KBM-7 (cell line): ENCODE measurements at places on chromosomes 12 and 14.

DNA sequence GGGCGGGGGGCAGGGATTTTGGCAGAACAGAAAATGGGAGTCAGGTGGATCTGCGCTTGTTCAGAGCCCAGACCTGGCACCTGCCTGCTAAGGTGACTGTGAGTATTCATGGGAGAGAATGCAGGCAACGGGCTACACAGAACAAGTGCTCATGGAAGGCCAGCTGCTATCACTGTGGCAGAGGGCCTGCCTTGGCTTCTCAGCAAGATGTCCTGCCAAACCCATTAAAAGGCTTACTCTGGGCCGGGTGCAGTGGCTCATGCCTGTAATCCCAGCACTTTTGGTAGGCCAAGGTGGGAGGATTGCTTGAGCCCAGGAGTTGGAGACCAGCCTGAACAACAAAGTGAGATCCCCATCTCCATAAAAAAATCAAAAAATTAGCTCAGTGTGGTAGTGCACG, 21.0 kb downstream of the DIO3 start:
- no peak for DNase-seq

GRCh38 chr12:48816143-48816854, 2.0 kb upstream of the CACNB3 start:
- no peak for DNase-seq

GRCh38 chr12:127008755-127009403, 1258.1 kb upstream of the TMEM132C start:
- no peak for DNase-seq

- DNase-seq: no peak
These were observed 57.7 kb downstream of the ARF6 start for GRCh38 chr14:49950275-49951228.

DNA sequence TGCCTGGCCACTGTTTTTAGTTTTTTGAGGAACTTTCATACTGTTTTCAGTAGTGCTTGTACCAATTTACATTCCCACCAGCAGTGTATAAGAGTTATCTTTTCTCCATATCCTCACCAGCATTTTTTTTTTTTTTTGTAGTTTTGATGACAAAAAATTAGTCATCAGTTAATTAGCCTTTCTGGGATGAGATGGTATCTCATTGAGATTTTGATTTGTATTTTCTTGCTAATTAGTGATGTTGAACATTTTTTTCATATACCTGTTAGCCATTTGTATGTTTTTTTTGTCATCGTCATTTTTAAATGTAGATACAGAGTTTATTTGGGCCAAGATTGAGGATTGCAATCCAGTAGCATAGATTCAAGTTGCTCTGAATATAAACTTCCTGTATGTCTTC, 19.3 kb downstream of the TBC1D15 start:
- DNase-seq: no peak

DNA sequence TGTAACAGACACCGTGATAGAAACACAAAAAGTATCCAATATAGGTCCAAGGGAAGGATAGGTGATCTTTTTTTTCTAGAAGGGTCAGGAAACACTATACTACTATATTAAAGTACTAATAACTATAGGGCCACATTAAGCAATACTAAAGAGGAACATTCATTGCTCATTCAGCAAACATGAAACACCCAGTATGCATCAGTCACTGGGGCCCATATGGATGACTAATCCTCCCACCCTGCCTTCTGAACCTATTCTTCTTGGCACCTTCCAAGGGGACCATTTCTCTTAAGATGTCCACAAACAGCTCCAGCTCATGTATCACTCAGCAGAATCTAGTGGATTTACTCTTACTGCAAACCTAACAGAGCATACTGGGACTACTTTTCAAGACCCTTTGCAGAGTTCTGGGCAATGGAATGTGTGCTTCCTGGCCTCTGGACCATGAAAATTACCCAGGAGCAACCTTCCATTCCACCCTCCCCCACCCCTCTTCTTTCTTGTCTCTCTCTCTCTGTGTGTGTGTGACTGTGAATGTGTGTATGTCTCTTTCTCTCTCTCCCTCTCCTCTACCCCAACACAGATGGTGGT, 187.9 kb downstream of the EPS8 start:
- DNase-seq: no peak

GRCh38 chr14:37583358-37584210, 11.5 kb downstream of the FOXA1 start:
- no peak for DNase-seq

DNA sequence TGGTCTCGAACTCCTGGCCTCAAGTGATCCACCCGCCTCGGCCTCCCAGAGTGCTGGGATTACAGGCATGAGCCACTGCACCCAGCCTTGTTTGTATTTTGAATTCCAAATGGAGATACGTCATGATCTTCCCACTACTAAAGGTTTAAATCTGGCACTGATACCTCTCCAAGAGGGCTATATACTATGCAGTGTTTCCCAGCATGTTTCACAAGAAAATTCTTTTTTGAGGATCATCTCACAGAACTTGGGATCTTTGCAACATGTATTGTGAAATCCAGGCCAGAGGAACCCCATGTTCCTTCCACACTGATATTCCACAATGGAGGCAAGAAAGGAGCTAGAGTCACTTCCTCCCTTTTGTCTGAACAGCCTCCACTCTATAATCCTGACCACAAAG, 112.7 kb downstream of the NT5DC3 start:
- DNase-seq: no peak

DNA sequence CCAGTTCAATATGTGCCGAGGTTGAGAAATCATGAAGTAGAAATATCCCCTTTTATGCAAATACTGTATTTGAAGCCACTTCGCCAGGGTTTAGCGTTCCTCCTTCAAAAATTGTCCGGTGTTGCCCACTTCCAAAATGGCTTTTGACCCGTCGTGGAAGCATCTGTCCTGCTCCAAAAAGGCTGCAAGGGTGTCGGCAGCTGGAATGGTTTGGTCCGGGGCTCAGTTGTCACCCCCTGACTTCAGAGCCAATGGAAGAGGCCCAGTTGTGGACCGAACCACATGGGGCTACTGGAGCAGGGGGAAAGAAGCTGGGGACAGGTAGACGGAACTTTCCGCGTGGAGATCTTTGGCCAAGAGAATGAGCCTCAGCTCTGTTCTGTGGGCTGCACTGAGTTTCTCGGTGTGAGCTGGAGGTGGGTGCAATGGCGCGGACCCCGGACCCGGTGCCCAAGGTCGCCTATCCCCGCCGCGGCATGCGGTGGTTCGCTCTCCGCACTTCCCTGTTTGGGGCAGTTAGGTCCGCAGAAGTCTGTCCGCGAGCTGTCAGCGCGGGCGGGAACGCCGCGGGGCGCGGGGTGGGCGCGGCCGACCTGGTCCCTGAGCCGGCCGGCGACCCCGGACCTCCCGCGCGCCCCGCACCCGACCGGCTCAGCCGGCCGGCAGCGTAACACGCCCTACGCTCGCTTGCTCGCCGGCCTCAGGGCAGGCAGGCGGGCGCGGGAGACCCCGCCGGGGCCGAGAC, at the start of gene ANKRD13A:
Gene ANKRD13A, plus strand, starts transcription at position 527 of the 745 bp plus-strand sequence. CDS start 259 bp downstream, outside the sequence.
- peak; percentile 97 for DNase-seq

DNA sequence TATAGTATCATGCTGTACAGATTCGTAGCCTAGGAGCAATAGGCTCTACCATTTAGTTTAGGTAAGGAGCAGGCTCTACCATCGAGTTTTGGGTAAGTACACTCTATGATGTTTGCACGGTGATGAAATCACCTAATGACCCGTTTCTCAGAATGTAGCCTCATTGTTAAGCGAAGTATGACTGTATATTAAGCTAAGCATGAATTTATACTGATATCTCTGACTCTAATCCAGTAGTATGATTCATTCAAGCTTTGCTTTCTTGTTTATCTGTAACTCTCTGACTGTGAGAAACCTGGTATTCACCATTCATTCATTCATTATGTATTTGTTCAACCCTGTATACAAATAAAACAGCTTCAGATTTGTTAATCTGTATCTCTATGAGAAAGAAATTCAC, 283.9 kb upstream of the PRICKLE1 start:
- DNase-seq: no peak

- DNase-seq: no peak
These were observed 6.4 kb upstream of the PTMS start for GRCh38 chr12:6759741-6760140.

GRCh38 chr12:93453633-93454032, 11.9 kb upstream of the UBE2N start:
- no peak for DNase-seq

DNA sequence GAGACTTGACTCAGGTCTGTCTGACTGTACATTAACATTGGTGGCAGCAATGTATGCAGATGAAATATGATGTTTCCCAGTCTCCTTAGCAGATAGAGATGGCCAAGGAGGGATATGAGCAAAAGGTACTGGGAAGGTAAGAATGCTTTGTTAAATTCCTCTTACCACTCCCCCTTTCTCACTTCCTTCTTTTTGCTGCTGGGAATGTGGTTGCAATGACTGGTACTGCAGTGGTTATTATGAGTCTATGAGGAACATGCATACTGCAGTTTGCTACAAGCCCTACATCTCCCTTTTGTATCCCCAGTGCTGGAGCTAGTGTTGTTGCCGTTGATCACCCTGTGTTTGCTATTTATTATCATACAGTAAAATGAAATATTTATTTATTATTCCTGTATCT, 35.9 kb downstream of the ALDH1L2 start:
- no peak for DNase-seq

DNA sequence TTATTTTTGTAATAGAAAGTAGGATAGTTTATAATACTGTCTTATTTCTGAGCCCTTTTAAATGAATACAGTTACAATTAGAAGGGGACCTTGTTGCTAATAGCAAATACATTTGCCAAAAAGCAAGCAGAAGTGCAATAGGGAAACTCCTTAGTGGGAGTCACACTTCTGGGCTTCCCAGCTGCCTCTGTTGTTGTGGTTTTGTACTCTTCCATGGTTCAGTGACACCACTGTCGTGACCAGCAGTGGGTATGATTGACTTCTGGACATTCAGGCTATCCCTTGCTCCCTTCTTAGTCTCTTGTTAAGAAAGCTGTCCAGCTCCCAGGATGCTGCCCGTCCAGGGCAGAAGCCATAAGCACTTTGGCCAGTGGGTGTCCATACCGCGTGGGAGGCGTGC, 22.6 kb downstream of the TCTN1 start:
- DNase-seq: peak; percentile 69

DNA sequence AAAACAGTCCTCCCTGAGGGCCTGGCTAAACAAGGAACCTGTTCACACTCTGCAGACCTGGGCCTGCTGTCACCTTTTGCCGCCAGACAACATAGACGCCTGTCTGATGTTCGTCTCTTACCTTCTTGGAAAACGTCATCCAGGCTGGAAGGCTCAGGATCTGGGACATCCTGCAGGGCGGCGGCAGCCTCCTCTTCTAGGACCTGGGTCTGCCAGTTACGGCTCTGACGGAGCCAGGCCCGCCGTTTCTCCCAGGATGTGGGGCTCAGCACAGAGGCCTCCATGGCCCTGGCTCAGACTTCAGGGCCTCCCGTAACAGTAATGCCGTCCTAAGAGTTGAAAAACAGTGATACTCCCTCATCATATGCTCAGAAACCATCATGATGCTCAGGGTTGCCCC, 10.3 kb downstream of the TESPA1 start:
- no peak for DNase-seq

DNA sequence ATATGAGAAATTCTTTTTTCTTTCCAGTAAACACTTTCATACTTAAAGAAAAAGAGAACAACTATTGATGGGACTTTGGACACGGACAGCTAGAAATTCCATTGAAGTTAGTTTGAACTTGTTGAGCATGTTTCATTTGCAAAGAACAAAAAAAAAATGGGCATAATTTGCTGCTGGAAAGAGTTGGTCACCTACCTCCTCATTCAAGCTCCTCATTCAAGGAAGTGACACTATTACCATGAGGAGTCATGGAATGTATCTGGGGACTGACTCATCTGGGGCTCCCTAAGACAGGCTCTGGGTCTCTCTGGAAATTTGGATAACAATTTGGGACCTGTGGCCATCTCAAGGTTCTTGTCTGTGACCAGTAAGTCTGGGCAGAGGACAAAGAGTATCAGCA, 50.4 kb downstream of the KICS2 start:
- DNase-seq: no peak

- DNase-seq: no peak
These were observed 193.0 kb upstream of the BTG1 start for GRCh38 chr12:92338671-92339070.

DNA sequence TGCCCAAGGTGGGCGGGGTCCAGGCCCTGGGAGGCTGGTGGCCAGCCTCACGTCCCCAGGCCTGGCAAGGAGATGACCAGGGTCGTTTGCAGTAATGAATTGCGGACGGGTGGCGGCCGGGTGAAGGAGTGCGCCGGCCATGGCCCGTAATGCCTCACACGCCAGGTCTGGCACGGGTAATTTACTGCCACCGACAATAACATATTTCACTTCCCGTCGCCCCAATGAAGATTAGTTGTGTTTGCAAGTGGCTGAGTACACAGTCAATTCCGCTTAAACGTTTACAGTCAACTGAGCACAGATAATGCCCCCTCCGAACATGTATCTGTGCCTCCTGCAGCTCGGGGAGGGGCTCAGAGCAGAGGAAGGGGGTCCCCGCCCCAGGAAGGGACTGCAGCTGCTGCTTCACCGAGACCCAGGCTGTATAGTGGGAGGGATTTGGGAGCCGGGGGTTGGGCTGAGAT, 48.3 kb downstream of the MVK start:
- no peak for DNase-seq

DNA sequence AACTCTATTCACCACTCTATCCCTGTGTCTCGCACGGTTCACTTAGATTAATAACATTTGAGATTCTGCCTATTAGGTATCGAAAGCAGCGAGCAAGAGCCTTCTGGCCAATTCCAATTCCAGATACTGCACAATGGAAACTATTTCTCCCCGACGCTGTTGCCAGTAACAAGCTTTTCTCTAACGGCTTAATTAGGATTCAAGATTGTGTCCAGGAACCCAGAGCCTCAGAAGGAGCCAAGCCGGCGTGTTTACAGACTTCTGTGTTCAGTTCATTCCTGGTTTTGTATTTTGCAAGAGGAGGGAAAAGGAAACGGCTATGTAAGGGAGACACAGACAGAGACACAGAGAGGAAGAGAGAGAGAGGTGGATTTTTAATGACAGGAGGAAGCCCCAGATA, 185.6 kb downstream of the DICER1 start:
- no peak for DNase-seq

DNA sequence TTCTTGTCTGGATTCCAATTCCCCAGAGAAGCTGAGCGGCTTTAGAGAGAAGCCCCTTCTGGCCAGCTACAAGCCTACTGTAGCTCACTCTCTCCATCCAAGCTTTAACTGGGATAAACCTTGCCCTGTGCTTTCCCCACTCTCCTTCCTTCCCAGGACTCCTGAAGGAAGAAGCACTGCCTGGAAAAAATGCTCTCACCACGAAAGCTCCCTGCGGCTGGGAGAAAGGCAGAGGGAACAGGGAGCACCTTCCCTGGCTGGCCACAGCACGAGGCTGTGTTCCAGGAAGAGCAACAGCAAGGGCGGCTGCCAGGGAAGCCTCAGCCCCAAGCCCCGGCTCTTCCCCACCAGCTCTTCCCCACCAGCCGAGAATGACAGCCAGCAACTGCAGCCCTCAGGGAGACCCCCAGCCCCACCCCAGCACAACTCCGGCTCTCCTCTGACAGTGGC, 40.8 kb upstream of the PNMA1 start:
- no peak for DNase-seq

DNA sequence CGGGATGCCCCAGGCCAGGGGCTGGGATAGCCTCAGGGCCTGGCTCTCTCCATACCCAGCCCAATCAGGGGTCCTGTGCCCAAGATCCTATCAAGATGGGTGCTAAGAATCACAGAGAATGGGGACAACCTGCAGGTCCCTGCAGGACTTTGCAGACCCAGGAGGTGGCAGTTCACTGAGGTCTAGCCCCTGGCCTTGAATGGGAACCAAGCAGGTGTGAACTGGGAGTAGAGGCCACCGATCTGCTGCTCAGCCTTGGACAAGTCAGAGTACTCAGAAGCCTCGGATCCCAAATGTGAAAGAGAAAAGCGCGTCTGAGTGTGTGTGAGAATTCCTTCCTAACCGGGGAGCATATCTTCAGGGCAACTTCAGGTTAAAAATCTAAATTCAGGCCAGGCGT, 76.2 kb downstream of the ARL6IP4 start:
- no peak for DNase-seq
